H4 (cell line): ENCODE measurements at places on chromosomes 16 and 17.

DNA sequence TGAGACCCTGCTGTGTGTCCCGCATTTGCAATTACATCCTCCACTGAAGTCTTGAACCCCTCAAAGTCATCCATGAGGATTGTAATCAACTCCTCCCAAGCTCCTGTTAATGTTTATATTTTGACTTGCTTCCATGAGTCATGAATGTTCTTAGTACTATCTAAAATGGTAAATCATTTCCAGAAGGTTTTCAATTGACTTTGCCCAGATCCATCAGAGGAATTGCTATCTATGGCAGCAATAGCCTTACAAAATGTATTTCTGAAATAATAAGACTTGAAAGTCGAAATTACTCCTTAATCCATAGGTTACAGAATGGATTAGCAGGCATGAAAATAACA is 2.5 kb upstream of the C16orf87 start:
- no peak for DNase-seq

GRCh38 chr17:51818777-51819176 is 339.7 kb downstream of the CA10 start:
- no peak for DNase-seq

DNA sequence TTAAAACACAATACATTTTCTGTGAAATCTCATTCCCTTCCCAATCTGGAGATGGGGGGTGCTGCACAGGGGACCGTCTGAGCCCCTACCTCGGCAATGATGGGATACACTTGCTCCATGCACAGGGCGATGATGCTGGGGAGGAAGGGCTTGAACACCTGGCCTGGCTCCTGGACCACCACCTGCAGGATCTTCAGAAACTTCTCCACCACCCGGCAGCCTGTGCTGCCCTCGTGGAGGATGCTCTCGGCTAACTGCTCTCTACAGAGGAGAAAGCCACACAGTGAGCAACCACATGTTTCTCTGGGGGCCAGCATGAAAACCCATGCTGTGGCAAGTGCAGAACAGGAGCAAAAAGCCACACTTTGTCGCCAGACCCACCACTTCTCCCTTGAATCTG is 42.4 kb upstream of the GSG1L start:
- no peak for DNase-seq

DNA sequence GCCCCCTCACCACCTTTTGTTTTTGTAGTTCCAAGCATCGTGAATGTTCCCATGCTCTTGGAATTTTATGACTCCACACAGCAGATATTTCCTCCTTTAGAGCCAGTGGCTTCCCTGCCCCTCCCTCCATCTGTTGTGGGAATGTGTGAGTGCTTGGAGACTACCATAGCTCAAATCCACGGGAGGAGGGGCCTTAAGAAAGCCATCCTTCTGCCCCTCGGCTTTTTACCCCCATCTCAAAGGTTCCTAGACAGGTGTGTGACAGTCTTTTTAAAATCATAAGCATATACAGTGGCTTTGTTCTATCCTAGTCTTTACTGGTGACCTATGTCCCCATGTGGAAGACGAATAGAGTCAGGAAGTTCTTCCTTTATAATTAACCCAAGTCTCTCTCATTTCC is 47.2 kb downstream of the YPEL2 start:
- peak; percentile 35 for DNase-seq

DNA sequence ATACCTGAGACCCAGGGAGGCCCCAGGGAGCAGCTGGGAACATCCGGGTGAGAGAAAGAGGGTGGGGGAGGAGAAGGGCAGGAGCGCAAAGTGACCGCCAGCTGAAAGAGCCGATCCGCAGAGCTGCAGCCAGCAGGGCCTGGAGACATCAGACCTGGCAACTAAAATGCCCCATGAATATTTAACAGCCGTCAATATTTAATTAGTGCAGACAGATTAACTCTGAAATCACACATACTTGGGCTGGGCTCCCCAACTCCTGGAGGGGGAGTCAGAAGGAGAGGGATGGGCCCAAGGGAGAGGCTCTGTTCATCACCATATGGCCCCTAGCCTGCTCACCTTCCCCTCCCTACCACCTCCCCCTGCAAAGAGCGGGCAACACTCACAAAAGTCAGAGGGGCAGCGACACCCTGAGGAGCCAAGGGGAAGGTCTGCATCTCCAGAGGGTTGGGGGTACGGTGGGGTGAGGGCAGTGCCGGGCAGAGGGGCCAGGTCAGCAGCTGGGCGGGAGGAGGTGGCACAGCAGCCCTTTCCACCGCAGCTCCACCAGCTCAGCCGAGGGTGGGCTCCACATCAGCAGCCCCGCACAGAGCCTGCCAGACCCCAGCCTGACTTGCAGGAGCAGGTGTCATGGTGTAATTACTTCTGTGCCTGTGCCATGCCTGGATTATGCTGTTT is 61.9 kb upstream of the CCL1 start:
- DNase-seq: no peak

DNA sequence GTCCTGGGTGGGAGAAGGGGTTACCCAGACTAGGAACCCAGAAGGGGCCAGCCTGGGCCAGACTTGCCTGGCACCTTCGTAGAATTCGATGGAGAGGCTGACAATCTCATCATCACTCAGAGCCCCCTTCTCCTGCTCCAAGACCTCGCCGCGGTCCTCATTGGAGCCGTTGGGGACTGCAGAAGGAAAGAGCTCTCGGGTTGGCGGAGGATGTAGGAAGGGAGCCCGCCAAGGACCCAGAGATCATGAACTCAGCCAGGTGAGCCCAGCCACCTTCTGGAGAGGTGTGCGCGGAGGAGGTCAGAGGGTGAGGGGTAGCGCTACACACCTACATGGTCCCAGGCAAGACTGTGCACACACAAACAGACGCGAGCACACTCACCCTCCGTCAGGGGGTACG is 8.5 kb downstream of the CISD3 start:
- DNase-seq: no peak

GRCh38 chr16:24005577-24005976 is 169.8 kb downstream of the PRKCB start:
- no peak for DNase-seq

- no peak for DNase-seq
Measured at GRCh38 chr17:81539961-81540675, 11.9 kb downstream of the FSCN2 start.

- DNase-seq: no peak
Measured at GRCh38 chr16:3695610-3696369, 21.5 kb downstream of the TRAP1 start.

- DNase-seq: no peak
Measured at GRCh38 chr17:50882851-50883250, 16.7 kb upstream of the TOB1 start.

GRCh38 chr17:8909586-8910270 is 42.3 kb upstream of the PIK3R6 start:
- DNase-seq: no peak

DNA sequence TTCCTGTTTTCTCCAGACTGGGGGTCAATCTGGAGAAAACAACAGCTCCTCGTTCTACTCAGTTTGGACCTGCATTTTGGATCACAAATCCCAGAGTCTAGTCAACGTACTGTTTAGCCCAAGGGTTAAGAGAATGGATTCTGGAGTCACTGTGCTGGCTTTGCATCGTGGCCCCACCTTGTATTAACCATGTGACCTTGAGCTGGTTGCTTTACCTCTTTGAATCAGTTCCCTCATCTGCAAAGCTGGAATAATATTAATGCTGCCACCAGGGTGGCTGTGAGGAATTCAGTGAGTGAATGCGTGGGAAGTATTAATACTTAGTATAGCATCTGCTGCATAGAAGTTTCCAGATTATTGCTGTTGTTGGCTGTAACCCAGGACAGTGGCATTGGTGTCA is 11.3 kb upstream of the DHRS7C start:
- DNase-seq: no peak

DNA sequence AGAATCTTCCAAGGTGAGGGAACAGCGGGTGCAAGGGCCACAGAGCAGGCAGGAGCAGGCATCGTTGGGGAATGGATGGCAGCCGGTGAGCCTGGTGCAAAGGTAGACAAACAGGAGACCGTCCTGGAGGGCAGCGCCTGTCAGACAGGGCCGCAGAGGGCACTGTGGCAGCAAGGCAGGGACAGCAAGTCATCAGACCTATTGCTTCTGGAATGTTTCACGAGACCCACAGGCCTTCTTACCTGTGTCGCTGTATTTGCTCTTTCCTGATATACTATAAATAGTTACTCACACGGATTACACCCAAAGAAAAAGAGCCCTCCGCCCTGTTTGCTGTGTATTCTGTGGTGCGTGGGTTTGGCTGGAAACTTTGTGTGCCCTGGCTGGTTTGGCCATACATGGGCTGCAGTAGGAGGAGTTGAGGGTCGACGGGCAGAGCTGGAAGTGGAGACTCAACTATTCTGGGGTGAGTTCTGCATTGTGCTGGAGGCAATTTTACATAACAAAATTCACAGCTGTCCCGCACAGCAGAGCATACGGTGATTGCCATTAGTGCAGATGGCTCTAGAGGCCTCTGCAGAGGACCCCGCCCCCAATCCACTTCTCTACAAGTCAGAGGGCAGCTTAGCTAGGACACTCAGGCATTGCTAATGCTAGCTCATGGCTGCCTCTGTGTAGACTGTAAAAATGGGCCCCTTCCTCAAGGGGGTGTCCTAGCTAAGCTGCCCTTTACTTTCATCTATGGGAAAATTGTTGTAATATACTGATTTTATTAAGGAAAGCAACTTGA is 18.6 kb upstream of the POLR3E start:
- no peak for DNase-seq

DNA sequence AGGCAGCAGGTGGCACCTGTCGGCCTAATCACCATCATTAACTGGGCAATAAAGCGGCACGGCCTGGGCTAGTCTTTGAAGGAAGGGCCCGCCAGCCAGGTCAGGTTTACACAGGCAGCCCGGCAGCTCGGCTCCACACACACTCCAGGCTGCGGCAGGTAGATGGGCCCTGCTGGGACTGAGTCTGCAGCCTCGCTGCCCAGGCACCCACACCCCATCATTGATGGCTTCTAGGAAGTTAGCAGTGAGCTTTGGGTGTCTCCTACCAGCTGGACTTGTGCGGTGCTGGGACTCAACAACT is 6.8 kb upstream of the FOXN1 start:
- DNase-seq: no peak

DNA sequence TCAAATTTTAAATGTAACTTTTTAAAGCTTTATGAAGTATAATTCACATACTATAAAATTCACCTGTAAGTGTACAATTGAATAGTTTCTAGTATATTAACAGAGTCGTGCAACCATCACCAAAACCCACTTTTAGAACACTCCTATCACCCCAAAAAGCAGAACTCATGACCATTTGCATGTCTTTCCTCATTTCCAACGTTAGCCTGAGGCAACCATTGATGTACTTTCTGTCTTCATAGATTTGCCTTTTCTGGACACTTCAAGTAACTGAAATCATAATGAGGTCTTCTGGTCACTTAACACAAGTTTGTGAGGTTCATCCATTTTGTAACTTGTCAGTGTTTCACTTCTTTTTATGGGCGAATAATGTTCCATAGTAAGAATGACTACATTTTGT is 33.2 kb downstream of the METTL16 start:
- no peak for DNase-seq

- DNase-seq: peak; percentile 56
Measured at GRCh38 chr17:42531455-42532354, 4.3 kb upstream of the NAGLU start.

- DNase-seq: no peak
Measured at GRCh38 chr17:35041390-35041789, 22.1 kb downstream of the RFFL start.

DNA sequence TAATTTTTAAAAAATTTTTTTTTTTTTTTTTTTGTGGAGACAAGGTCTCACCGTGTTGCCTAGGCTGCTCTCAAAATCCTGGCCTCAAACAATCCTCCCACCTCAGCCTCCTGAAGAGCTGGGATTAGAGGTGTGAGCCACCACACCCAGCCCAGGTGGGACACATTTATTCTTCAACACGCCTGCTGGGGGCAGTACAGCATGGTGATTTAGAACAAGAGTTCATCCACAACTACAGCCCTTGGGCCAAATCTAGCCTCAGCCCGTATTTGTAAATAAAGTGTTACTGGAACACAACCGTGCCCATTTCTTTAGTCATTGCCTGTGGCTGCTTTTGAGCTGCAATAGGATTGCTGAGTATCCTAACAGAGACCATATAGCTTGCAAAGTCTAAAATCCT is 92.8 kb downstream of the KATNIP start:
- DNase-seq: peak; percentile 40

- DNase-seq: no peak
Measured at GRCh38 chr17:47644324-47644723, 5.4 kb upstream of the KPNB1 start.
